ENCODE measurements at places on chromosomes 16 and 17. TPM values are rescaled to one million over a fixed set of nuclear protein-coding genes. Genes with fewer than 3 reads are reported as not detected.

DNA sequence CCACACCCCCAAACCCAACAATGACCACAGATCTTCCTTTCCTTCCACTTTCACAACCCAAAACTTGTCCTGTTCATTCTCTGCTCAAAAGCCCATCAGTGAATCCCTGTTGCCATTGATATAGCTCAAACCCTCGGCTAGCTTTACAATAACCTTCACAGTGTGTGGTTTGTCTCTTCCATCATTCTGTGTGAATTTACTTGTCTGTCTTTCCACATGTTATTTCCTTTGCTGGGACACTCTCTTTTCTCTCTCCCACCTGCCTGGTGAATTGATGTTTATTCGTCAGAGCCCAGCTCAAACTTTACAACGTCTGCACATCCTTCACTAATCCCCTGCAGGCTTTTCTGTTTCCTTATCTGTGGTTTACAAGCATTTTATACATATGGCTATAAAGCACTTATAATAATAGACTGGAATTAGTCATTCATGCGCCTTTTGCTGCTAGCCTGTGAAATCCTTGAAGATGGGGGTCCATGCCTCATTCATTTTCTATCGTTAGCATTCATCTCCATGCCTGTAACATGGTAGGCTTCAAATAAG lies 114.4 kb downstream of the CDH13 start:
- H3K27ac ChIP-seq, result no peak overlapping the region
- no peak overlapping the region for H3K4me3 ChIP-seq
- H3K36me3 ChIP-seq, result no peaks in the 10 kb centered on the region
- peaks cover 21% of the 10 kb centered on the region for H3K27me3 ChIP-seq
- peaks cover 1% of the 10 kb centered on the region for H3K4me1 ChIP-seq

GRCh38 chr16:30084816-30085159 lies 6.9 kb downstream of the TBX6 start:
- H3K4me3 ChIP-seq, result no peak overlapping the region
- no peaks in the 10 kb centered on the region for H3K27me3 ChIP-seq
- H3K4me1 ChIP-seq, result no peaks in the 10 kb centered on the region
- no peak for DNase-seq
- peaks cover 14% of the 10 kb centered on the region for H3K36me3 ChIP-seq

- peaks cover 5% of the 10 kb centered on the region for H3K27me3 ChIP-seq
- no peaks in the 10 kb centered on the region for H3K36me3 ChIP-seq
- H3K4me1 ChIP-seq, result no peaks in the 10 kb centered on the region
- no peak overlapping the region for H3K4me3 ChIP-seq
- H3K27ac ChIP-seq, result no peak overlapping the region
These were observed 5.5 kb upstream of the ASGR2 start for GRCh38 chr17:7120123-7120522.

DNA sequence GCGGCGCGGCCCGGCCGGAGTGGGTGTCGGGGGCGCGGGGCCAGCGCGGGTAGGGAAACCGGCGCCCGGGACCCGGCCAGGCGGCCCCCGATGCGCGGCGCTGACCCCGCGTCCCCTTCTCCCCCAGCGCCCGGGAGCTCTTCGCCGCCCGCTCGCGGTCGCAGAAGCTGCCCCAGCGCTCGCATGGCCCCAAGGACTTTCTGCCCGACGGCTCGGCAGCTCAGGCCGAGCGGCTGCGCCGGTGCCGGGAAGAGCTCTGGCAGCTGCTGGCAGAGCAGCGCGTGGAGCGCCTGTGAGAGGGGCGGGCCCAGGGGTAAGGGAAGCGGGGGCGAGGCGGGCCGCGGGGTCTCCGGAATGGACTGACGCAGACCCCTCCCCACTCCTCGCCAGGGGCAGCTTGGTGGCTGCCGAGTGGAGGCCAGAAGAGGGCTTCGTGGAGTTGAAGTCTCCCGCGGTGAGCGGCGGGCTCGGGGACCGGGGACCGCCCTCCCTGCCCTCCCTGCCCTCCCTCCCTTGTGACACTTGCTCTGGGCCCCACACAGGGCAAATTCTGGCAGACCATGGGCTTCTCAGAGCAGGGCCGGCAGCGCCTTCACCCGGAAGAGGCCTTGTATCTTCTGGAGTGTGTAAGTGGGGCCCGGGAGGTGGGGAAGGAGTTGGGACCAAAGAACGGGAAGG lies 430 bp downstream of the TSEN54 start:
- peak overlapping the region; percentile 91 for H3K27ac ChIP-seq
- H3K27me3 ChIP-seq, result no peaks in the 10 kb centered on the region
- peak overlapping the region; percentile 83 for H3K4me3 ChIP-seq
- peaks cover 26% of the 10 kb centered on the region for H3K4me1 ChIP-seq

ZFPM1 gene
- total RNA-seq, result 88.5 TPM

DNA sequence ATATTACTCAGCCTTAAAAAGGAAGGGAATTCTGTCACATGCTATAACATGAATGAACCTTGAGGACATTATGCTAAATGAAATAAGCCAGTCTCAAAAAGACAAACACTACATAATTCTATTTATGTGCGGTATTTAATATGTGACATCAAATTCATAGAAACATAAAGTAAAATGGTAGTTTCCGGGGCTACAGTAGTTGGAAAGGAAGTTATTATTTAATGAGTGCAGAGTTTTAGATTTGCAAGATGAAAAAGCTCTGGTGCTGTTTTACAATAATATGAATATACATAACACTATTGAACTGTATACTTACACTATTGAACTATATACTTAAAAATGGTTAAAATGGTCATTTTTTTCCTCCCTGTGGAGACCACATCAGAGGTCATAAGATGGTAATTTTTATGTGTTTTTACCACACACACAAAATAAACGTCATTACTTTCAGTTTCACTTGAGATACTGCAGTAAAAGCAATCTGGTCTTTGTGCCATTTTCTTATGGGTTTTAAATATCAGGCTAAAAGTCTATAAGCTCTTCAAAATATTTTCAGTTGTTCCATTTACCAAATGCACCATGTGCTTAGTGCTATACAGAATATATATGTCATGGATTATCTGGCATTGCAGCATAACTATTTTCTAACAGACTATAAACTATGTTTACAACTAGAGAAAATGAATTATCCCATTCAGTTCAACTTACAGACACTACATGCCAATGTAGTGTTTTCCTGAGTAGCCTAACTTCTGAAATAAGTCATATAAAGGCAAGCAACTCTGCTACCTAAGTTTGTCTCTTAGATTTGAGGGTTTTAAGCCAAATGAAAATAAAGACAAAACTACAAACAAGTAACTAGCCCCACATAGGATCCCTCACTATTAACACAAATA lies 90.9 kb downstream of the SPAG9 start:
- DNase-seq, result no peak
- H3K27me3 ChIP-seq, result no peaks in the 10 kb centered on the region
- no peak overlapping the region for H3K4me3 ChIP-seq
- no peaks in the 10 kb centered on the region for H3K4me1 ChIP-seq

KRT28 gene
- total RNA-seq, result not detected

TP53TG3 gene
- not detected for total RNA-seq

DNA sequence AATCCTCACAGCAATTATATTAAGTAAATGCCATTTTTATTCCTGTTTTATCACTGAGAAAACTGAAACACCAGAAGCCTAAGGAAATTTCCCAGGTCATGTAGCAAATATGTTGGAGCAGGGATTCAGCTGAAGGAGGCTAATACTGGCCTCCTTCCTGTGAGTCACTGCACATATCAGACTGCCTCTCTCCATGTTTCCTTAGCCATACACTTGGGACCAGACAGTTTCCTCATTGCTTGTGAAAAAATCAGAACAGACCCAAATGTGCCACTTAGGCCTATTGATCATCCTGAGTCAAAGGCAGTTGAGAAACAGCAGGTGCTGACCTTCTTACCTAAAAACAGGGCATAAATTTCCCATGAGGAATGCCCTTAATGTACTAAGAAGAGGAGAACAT lies 18.9 kb upstream of the ELAC2 start:
- H3K27ac ChIP-seq, result no peak overlapping the region
- no peaks in the 10 kb centered on the region for H3K4me1 ChIP-seq
- DNase-seq, result no peak
- no peak overlapping the region for H3K4me3 ChIP-seq

KCNJ12 gene
- total RNA-seq, result 0.10 TPM
